H1 (cell line): ENCODE measurements at places on chromosomes 13 and 19. TPM values are rescaled to one million over a fixed set of nuclear protein-coding genes. Genes with fewer than 3 reads are reported as not detected.
A peak's percentile ranks its signal among the peaks of the same experiment; 100 is the strongest.

- H3K27me3 ChIP-seq = no peaks in the 10 kb centered on the region
- DNase-seq = no peak
- H3K36me3 ChIP-seq = no peaks in the 10 kb centered on the region
- H3K4me1 ChIP-seq = peaks cover 8% of the 10 kb centered on the region; the same call in 1 of the 2 replicates
These were observed at the start of gene RNASEH2B for GRCh38 chr13:50909605-50910484. Gene RNASEH2B, plus strand, starts transcription at chr13:50909791. Its CDS starts 286 bp downstream, at chr13:50910077.

FUT1 gene
- total RNA-seq = 12.2 and 12.9 TPM in 2 replicates

DNA sequence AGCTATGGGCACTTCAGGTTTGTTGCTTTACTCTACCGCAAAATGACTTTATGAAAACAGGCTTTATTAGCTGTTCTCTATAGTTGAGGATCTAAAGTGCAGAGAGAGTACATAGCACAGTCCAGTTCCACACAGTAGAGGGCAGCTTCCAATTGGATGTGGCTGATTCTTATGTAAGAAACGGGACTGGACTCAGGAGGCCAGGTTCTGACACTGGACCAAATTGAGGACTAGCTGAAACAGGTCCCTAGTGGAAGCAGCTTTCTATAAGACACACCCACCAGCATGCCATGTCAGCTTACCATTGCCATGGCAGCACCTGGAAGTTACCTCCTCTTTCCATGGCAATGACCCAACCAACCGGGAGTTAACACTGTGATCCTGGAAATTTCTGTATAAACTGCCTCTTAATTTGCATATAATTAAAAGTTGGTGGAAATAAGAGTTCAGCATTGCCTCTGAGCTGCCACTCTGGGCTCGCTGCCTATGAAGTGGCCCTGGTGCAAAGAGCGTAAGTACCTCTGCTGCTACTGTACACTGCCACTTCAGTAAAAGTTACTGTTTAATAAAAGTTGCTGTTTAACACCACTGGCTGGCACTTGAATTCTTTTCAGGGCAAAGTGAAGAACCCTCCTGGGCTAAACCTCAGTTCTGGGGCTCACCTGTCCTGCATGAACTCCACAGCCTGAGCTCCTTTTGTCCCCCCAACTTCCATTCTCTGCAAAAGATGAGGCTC lies 211.9 kb upstream of the SLC10A2 start:
- no peak overlapping the region for H3K4me3 ChIP-seq
- no peak for DNase-seq
- no peaks in the 10 kb centered on the region for H3K36me3 ChIP-seq
- H3K27ac ChIP-seq = no peak overlapping the region

- no peak overlapping the region for H3K27ac ChIP-seq
- H3K4me1 ChIP-seq = peaks cover 5% of the 10 kb centered on the region; the same call in 1 of the 2 replicates
- DNase-seq = no peak
- no peak overlapping the region for H3K4me3 ChIP-seq
These were observed 3.6 kb upstream of the COMMD6 start for GRCh38 chr13:75541287-75541686.

DNA sequence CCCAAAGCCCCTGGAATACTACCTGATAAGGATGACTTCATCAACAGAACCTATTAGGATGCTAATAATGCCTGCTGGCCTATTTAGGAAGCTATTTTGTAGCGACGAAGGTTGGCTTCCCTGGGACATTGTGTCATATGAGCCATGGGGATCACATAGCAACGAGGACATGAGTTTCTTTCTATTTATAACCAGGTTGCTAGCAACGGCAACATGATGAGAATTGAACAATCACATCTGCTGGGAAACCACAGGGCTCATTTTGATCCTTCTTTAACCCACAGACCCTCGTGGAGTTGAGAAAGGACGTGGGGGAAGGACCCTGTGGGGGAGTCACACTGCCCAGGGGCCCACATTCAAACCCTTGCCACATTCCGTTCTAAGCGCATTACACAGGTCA lies 172.2 kb downstream of the COL4A1 start:
- peak overlapping the region; percentile 4; the same call in 1 of the 2 replicates for H3K27ac ChIP-seq
- DNase-seq = no peak
- no peak overlapping the region; the same call in 1 of the 2 replicates for H3K4me3 ChIP-seq
- H3K36me3 ChIP-seq = no peaks in the 10 kb centered on the region
- peaks cover 8% of the 10 kb centered on the region for H3K27me3 ChIP-seq

SLC25A41 gene
- total RNA-seq = 0.77 TPM in 1 of 2 replicates, not detected in the other

- H3K27me3 ChIP-seq = no peaks in the 10 kb centered on the region
- no peak overlapping the region for H3K27ac ChIP-seq
- H3K4me3 ChIP-seq = no peak overlapping the region
- no peaks in the 10 kb centered on the region for H3K36me3 ChIP-seq
These were observed 19.1 kb downstream of the KLF12 start for GRCh38 chr13:74115133-74115532.

DNA sequence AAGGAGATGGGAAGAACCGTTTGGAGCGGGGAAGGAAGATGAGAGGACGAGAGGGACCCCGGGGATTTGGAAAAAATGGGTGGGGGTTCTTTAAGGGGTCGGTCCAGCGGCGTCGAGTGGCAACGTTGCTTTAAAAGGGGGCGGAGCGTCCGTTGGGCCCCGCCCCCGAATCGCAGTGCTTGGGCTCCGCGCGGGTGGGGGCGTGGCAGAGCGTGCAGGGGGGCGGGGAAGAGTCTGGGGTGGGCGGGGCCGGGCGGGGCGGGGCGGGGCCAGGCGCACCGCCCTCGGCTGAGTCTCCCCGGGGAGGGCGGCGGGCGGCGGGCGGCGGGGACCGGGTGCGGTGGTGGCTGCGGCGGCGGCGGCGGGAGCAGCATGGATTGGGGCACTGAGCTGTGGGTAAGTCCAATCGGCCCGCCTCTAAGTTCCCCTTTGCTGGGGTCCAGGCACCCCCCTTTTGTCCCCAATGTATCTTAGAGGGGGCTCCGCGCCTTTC lies at the start of gene TRIP10:
TRIP10 (plus strand) TSS at position 291 of the 493 bp plus-strand sequence; CDS start at position 373, 82 bp downstream.
- H3K4me3 ChIP-seq = peak within 1 kb of the TSS; percentile 94
- H3K27ac ChIP-seq = peak within 1 kb of the TSS; percentile 66
- peaks cover 4% of the 10 kb centered on the region; the same call in 1 of the 2 replicates for H3K36me3 ChIP-seq
- peaks cover 22% of the 10 kb centered on the region for H3K4me1 ChIP-seq
- DNase-seq = no peak

DNA sequence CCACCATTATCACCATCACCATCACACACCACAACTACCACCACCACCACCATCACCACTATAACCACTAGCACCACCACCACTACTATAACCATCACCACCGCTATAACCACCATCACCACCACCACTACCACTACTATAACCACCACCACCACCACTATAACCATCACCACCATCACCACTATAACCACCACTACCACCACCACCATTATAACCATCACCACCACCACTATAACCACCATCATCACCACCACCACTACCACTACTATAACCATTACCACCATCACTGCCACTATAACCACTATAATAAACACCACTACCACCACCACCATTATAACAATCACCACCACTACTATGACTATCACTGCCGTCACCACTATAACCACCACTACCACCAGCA lies 173.2 kb downstream of the DCLK1 start:
- no peak for DNase-seq
- H3K4me3 ChIP-seq = no peak overlapping the region
- peaks cover 3% of the 10 kb centered on the region; the same call in 1 of the 2 replicates for H3K4me1 ChIP-seq
- H3K27me3 ChIP-seq = no peaks in the 10 kb centered on the region
- no peak overlapping the region for H3K27ac ChIP-seq

DNA sequence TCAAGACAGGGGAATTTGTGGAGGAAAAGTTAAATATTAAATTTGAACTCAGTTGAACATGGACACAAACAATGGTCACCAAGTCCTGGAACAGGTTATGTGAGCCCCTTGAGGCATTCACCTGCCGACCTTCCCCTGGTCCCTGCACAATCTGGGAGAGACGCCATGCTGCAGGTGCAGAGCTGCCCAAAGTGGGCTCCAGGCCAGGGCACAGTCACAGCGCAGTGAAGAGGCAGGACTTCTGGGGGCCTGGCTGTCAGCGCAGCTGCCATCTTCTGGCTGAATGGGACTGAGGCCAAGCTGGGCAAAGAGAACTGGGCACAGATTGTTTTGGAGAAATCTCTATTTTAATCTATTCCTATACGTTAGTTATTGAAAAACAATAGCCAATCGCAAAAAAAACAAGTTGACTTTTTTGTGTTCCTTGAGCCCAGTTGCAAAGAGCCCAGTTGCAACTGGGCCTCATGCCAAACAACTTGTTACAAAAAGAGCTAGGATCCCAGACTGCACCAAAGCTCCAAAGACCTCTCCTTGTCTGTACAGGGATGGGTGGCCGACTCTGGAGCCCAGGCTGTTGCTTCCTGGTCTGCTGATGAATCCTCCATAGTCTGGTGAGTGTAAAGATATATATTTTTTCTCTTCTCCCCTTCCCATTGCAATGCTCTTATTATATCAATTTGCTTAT lies 1.2 kb upstream of the ZNF626 start:
- H3K36me3 ChIP-seq = no peaks in the 10 kb centered on the region
- DNase-seq = no peak

KLK12 gene
- not detected in 2 replicates for total RNA-seq

DNA sequence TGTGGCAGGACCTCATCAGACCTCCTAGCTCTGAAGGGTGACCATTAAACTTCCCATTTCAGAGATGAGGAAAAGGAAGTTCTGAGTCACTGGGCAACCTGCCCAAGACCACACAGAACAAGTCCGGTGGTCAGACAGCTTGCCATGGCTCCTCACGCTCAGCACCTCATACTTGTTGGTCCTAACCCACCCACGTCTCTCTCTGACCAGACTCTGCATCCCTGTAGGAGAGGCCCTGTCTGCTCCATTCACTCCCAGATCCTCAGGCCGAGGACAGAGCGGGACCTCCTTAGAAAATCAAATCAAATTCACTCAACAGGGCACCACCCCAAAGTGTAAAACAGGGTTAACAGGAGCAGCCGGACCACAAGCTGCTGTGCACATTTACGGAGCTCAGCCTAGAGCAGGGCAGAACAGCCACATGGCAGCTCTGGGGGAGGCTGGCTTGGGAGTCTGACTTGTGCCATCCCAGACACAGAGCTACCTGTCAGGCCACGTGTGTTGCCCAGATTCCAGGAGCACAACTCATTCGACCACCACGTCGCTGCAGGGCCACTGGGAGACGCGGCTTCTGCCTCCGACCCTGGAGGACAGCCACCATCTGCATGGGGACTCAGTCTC lies 1.7 kb downstream of the MIER2 start:
- no peak overlapping the region for H3K27ac ChIP-seq
- DNase-seq = no peak
- H3K36me3 ChIP-seq = no peaks in the 10 kb centered on the region; the same call in 1 of the 2 replicates
- H3K4me3 ChIP-seq = peak overlapping the region; percentile 55; the same call in 1 of the 2 replicates
- H3K27me3 ChIP-seq = peaks cover 7% of the 10 kb centered on the region
- H3K4me1 ChIP-seq = no peaks in the 10 kb centered on the region

DNA sequence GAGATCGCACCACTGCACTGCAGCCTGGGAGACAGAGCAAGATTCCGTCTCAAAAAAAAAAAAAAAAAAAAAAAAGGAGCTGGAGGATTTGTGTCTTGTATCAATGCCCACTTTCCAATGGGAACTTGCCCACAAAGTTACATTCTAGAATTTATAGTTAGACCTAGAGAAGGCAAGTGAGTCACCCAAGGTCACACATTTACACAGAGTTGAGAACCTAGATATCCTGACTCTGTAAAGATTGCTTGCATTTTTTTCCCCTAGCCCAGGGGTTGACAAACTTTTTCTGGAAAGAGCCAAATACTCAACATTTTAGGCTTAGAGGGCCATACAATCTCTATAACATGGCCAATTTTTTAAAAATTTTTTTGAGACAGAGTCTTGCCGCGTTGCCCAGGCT lies 7.7 kb upstream of the BRD4 start:
- no peaks in the 10 kb centered on the region for H3K36me3 ChIP-seq
- H3K4me1 ChIP-seq = no peaks in the 10 kb centered on the region
- DNase-seq = no peak
- H3K4me3 ChIP-seq = no peak overlapping the region
- no peak overlapping the region for H3K27ac ChIP-seq
- no peaks in the 10 kb centered on the region for H3K27me3 ChIP-seq

GRCh38 chr13:42170029-42170428 lies 101.9 kb upstream of the AKAP11 start:
- H3K27me3 ChIP-seq = peaks cover 1% of the 10 kb centered on the region
- H3K36me3 ChIP-seq = no peaks in the 10 kb centered on the region
- no peak overlapping the region for H3K27ac ChIP-seq
- H3K4me3 ChIP-seq = no peak overlapping the region
- DNase-seq = peak; percentile 57

- no peaks in the 10 kb centered on the region for H3K36me3 ChIP-seq
- no peak for DNase-seq
- no peaks in the 10 kb centered on the region for H3K27me3 ChIP-seq
- H3K4me1 ChIP-seq = no peaks in the 10 kb centered on the region
These were observed 681.3 kb upstream of the SLITRK1 start for GRCh38 chr13:84563611-84564010.

FCER2 gene
- 0.29 TPM in 1 of 2 replicates, not detected in the other for total RNA-seq

GRCh38 chr13:77009011-77009410 lies 17.1 kb downstream of the CLN5 start:
- no peaks in the 10 kb centered on the region for H3K4me1 ChIP-seq
- H3K27me3 ChIP-seq = no peaks in the 10 kb centered on the region
- no peak overlapping the region for H3K27ac ChIP-seq
- H3K4me3 ChIP-seq = no peak overlapping the region

DNA sequence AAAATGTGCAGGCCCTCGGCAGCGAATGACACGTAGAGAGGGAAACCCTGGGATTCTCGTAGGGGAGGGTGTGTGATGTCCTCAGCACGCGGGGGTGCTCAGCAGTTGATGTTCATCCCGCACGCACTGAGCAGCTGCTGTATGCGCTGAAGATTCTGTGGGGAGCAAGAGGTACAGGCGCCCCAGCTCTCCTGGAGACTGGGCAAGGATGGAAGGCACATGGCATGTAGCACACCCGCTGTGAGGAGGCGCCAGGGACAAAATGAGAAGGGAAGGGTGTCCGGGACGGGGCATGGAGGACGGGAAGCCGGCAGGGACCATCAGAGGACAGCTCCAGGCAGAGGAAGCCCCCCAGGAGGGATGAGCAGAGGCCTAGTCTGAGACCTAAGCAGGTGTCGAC lies 15.4 kb downstream of the ATP11A start:
- H3K27ac ChIP-seq = no peak overlapping the region
- no peaks in the 10 kb centered on the region for H3K36me3 ChIP-seq
- H3K4me1 ChIP-seq = peaks cover 27% of the 10 kb centered on the region

DNA sequence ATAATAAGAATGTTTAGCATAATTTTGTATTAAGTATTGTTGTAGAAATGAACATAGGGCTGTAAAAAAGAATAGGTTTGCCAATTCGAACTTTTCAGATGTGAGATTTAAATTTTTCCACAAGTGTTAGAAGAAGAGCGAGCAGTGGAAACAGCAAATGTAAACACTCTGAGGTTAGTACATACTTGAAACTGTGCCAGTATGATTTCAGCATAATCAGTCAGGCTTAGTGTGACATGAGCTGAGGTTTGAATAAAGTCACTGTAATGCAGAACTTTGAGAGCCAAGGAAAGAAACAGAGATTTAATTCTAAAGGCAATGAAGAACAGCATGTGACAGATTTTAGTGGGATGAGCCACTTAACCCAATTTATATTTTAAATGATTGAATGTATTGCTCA lies 2166.4 kb downstream of the PCDH9 start:
- H3K27me3 ChIP-seq = no peaks in the 10 kb centered on the region
- H3K36me3 ChIP-seq = no peaks in the 10 kb centered on the region
- DNase-seq = no peak
- no peaks in the 10 kb centered on the region for H3K4me1 ChIP-seq
- no peak overlapping the region for H3K4me3 ChIP-seq

TNFSF9 gene
- total RNA-seq = 1.7 and 1.8 TPM in 2 replicates

- no peak for DNase-seq
- H3K27me3 ChIP-seq = no peaks in the 10 kb centered on the region
These were observed 6.0 kb upstream of the ZNF765 start for GRCh38 chr19:53388904-53389303.

GRCh38 chr19:13881692-13882418 lies 4.9 kb downstream of the NANOS3 start:
- no peak for DNase-seq
- H3K27ac ChIP-seq = peak overlapping the region; percentile 42; the same call in 1 of the 2 replicates
- no peaks in the 10 kb centered on the region for H3K36me3 ChIP-seq
- H3K4me1 ChIP-seq = peaks cover 6% of the 10 kb centered on the region
- H3K4me3 ChIP-seq = no peak overlapping the region
- no peaks in the 10 kb centered on the region; the same call in 1 of the 2 replicates for H3K27me3 ChIP-seq
